ENCODE measurements at places on chromosomes 6 and 20. TPM values are rescaled to one million over a fixed set of nuclear protein-coding genes. Genes with fewer than 3 reads are reported as not detected.

Gene ENPP1
- 5.1 TPM for total RNA-seq

Gene HRH3
- total RNA-seq = not detected

Gene RSPH4A
- total RNA-seq = not detected

Gene TSPO2
- total RNA-seq = not detected

Gene RAET1G
- total RNA-seq = 1.5 TPM

Gene ESR1
- total RNA-seq = 2.2 TPM

Gene ABCC10
- 23.1 TPM for total RNA-seq

Gene MOCS1
- total RNA-seq = 6.0 TPM

Gene MRPS10
- total RNA-seq = 72.2 TPM

Gene VGLL2
- not detected for total RNA-seq

Gene KIF13A
- total RNA-seq = 21.3 TPM

Gene SCUBE3
- total RNA-seq = 2.4 TPM

Gene KIFC1
- 60.6 TPM for total RNA-seq

Gene RBPJL
- total RNA-seq = not detected

Gene BMP7
- not detected for total RNA-seq

Gene HAO1
- not detected for total RNA-seq

Gene EYA4
- total RNA-seq = 10.0 TPM

Gene GLP1R
- not detected for total RNA-seq

Gene BNIP5
- total RNA-seq = not detected

Gene MCHR2
- not detected for total RNA-seq

Gene C6orf118
- total RNA-seq = not detected

Gene PARD6B
- 3.7 TPM for total RNA-seq

Gene BTNL2
- not detected for total RNA-seq

Gene PRPH2
- not detected for total RNA-seq

Gene RAB44
- not detected for total RNA-seq

Gene SRMS
- total RNA-seq = 0.63 TPM

Gene PAQR8
- 0.44 TPM for total RNA-seq

Gene RNF5
- total RNA-seq = 80.1 TPM

Gene EPHA7
- 0.52 TPM for total RNA-seq
